ENCODE measurements at places on chromosomes 12 and 14.

DNA sequence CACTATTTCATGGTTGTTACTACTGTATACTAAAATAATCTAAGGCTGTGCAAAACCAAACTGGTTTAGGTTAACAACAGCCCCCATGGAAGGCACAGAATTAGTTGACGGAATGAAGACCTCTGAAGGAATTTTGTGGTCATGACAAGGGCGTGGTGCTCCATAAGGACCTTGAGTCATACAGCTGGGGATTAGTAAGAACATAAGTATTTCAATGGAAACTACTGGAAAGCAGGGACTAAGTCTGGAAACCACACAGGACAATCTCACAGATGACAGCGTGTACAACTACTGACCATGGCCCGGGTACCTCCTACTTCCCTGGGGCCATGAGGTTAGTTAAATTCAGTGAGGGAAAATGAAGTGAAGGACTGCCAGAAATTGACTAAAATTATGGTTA, 98.5 kb upstream of the PLEKHA5 start:
- DNase-seq: no peak

- DNase-seq: no peak
Observed at GRCh38 chr12:18432206-18432605, 170.9 kb downstream of the PIK3C2G start.

DNA sequence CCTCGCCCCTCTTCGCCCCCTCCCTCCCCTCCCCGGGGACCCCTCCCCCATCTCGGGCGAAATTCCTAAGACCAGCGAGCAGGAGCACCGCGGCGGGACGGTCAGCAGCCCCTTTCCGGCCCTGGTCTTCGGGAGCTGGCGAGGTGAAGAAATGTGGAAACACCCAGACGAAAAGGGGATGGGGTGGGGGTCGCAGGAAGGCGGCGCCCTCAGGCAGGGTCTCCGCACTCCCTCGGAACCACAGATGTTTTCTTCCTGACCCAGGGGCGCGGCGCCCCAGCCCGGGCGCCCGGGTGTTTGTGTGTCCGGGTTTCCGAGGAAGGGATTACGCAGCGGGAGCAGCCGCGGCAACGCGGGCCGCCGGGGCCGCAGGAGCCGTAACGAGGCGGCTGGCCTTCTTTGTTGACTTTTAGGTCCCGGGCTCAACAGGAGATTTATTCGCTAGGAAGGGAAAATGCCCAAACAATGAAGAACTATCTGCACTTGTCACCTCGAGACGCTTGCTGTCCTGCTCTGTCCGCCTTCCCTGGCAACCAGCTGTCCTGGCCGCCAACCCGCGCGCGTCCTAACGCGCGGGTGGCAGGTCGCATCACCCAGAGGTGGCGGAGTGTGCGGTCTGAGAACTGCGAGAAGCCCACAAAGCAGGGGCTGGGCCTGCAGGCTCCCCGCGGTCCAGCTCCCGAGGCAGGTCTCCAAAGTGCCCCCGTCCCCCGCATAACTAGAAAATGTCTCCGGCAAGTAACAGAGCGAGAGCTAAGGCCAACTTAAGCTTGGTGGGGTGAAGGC, 7.0 kb downstream of the FOXA1 start:
- peak; percentile 71 for DNase-seq

GRCh38 chr12:76878099-76878898, 520 bp downstream of the CSRP2 start:
- DNase-seq: no peak

GRCh38 chr12:52455821-52456220, 3.9 kb upstream of the KRT6B start:
- no peak for DNase-seq
